H9 (cell line): ENCODE measurements at places on chromosomes 16 and 17.

DNA sequence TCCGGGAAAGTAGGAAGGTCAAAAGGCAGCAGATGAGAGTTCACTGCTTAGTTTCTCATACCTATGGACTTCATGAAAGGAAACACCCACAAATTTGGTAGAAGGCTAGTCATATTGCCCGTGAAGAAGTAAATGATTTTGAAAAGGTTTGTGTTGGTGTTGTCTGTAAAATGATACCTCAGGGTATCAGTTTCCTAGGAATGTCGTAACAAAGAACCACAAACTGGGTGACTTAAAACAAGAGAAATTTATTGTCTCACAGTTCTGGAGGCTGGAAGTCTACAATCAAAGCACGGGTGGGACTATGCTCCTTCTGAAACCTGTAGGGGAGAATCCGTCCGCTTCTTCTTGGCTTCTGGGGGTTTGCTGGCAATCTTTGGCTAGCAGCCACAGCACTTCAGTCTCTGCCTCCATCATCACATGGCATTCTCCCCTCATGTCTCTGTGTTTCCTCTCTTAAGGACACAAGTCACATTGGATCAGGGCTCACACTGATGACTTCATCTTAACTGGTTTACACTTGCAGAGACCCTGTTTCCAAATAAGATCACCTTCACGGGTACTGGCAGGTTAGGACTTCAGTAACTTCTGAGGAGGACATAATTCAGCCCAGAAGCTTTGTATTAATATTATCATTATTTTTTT lies 2.0 kb upstream of the NAE1 start:
- DNase-seq, result no peak

GRCh38 chr16:11147033-11147753 lies 108.8 kb downstream of the SOCS1 start:
- no peak for DNase-seq

DNA sequence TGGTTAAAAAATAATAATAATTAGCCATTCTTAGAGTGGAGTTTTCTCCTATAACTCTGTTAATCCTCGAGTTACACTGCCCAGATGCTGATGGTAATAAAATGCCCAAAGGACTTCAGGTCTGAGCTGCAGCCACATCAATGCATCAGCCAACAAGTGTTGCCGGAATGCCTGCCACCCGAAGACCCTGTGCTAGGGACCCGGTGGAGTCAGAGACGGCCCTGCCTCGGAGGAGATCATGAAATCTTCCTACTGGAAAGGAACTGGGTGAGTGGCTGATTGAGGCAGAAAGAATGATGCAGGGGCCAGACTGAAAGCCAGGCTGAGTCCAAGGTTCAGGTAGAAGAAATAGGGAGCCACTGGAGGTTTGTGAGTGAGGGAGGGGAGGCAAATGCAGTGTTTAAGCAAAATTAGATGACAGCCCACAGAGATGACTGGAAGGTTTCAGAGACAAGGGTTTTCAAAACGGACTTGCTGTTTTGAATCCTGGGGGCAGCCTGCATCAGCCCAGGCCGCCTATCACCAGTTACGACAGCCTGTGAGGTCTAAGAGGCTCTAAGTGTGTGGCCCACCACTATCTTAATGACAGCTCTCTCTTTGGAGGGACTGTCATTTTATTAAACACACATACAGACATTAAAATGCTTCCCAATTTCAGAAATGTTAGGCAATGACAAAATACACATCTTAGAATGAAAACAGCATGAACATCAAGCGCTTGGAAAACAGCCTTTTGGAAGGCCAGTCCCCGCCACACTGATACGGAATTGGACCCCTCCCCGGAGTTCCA lies 100.0 kb downstream of the ZNF423 start:
- DNase-seq, result no peak

DNA sequence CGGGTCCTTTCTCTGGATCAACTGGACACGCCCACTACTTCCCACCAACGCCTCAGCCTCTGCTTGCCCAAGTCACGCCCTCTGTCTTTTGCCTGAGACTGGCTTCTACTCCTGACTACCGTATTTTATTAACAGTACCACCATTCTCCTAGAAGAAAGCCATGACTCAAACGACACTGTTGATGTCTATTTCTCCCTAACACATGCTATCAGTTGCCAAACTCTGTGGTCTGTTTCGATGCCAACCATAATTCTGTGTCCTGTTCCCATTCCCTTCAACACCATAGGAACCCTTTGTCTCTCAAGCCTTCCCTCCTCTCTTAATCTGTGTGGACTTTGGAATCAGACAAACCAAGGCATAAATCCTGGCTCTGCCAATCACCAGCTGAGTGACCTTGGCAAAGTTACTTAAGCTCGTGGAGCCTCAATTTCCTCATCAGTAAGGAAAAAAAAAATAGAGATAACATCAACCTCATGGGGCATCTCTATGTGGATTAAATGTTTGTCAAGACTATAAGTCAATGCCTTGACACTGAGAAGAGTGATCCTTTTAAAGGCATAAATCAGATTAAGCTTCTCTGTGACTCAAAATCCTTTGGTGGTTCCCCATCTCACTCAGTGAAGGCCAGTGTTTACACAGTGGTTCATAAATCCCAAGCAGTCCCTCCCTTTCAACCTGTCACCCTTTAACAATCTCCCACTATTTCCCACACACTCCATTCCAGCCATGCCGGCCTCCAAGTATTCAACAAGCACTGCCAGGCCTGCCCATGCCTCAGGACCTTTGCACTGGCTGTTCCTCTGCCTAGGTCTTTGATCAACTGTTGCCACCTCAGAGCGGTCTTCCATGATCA lies 45.6 kb downstream of the ERN1 start:
- peak; percentile 64 for DNase-seq

GRCh38 chr17:44848961-44849489 lies 1.3 kb downstream of the HIGD1B start:
- DNase-seq, result no peak

GRCh38 chr16:10386517-10387100 lies 748 bp downstream of the ATF7IP2 start:
- DNase-seq, result no peak

GRCh38 chr17:6729531-6729930 lies 16.4 kb upstream of the SLC13A5 start:
- no peak for DNase-seq

GRCh38 chr17:50133028-50133768 lies 3.2 kb upstream of the SAMD14 start:
- peak; percentile 85 for DNase-seq

DNA sequence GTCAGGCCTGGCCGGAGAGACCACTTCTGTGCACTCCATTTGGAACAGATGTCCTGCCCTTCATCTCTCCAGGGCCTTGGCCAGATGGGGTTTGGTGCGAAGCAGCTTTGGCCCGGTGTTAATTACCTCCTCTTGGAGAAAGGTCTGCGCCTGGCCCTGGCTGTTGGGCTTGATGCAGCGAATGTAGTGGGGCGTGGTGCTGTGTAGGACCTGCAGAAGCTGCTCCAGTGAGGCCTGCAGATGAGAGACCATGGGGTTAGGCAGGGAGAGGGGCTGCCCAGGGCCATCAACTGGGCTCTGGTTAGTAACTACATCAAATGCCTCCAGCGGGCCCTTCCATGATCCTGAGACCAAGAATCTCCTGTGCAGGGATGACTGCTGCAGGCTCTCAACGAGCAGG lies 18.7 kb downstream of the ZNHIT3 start:
- no peak for DNase-seq

DNA sequence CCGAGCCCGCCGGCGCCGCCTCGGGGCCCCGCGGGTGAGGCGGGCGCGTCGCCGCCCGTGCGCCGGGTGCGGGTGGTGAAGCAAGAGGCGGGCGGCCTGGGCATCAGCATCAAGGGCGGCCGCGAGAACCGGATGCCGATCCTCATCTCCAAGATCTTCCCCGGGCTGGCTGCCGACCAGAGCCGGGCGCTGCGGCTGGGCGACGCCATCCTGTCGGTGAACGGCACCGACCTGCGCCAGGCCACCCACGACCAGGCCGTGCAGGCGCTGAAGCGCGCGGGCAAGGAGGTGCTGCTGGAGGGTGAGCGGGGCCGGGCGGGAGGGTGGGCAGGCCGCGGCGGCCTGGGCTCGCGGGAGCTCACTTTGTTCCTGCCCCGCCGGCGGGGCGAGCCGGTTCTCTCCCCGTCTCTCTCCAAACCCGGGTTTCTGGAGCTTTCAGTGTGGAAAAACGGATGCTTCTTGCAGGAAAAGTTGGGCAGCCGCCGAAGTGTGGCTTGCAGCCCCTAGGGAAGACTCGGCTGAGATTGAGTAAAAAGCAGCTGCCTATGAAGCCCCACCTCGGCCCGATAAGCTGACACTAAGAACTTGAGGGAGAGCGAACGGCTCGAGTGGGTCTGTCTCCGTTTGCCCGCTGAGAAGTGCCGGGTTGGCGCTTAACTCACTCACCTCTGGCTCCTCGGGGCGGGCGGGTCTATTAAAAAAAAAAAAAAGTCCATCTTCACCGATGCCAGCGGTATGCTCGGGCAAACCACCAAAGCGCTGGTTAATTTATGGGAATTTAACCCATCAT lies 677 bp downstream of the SNTB2 start:
- peak; percentile 56 for DNase-seq

DNA sequence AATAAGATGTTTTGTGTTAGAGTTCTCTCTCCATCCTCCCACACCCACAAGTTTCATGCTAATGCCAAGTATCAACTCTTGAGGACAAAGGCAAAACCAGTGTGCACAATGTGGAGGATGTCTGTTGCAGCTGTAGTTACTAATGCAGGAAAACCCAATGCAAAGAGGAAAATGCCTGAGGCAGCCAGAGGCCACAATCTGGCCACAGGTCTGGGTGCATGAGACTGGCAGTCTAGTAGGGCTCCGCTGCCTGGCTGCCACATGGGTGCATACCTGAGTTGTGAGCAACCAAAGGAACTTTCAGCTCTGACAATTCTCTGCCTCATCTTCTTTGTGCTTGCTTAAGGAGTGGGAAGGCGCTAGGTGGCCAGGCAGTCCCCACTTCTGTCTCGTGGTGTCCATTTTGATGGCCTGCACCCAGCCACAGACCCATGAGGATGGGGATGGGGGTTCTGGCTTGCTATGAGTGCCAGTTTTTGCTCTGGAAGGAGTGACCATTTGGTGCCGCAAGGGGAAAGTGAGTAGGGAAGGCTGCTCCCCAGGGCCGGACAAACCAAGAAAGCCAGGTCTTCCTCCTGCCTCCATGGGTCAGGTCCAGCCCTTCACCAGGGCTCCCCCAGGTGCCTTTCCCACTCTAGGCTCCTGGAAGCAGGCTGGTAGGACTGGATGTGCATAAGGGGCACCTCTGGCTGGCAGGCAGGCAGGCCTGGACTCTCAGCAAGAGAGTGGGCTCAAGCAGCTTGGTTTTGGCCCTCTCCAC lies 4.2 kb upstream of the GFOD2 start:
- DNase-seq, result no peak

- DNase-seq, result no peak
Observed at GRCh38 chr16:73617738-73618137, 569.8 kb upstream of the ZFHX3 start.

- DNase-seq, result peak; percentile 24
Observed at GRCh38 chr17:77692571-77693161, 265.8 kb upstream of the TNRC6C start.

DNA sequence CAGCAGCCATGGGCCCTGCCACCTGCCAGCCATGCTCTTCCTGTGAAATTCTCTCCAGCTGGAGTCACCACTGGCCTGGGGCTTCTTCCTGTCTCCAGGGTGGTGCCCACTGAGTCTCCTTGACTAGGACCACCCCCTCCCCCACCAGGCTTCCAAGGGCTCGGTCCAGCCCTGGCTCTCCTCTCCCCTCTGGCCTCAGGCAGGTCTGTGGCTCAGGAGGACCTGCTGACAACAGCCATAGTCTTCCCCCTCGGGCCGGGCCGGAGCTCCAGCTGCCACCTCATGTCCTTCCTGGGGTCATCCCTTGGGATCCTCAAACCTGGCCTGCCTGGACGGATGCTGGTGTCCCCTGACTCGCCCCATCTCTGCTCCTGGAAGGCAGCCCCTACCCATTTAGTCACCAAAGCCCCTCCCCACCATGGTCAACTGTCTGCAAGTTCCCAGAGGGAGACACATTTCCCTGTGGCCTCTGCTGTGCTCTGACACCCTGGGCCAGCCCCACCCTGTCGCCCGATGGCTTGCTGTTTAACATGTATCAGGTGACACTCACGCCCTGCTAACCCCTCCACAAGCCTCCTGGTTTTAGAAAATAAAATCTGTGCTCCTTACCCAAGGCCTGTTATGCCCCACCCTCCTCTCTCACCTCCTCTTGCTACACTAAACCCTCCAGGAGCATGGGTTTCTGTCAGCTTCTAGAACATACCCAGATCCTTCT lies 186.2 kb downstream of the RBFOX3 start:
- DNase-seq, result no peak

- no peak for DNase-seq
Observed at GRCh38 chr17:43840814-43841213, 6.2 kb upstream of the CD300LG start.

- no peak for DNase-seq
Observed at GRCh38 chr16:79412783-79413225, 187.7 kb downstream of the MAF start.

GRCh38 chr16:60107871-60108270 lies 1373.8 kb upstream of the GOT2 start:
- no peak for DNase-seq

- DNase-seq, result no peak
Observed at GRCh38 chr16:72666267-72666666, 381.7 kb downstream of the ZFHX3 start.

DNA sequence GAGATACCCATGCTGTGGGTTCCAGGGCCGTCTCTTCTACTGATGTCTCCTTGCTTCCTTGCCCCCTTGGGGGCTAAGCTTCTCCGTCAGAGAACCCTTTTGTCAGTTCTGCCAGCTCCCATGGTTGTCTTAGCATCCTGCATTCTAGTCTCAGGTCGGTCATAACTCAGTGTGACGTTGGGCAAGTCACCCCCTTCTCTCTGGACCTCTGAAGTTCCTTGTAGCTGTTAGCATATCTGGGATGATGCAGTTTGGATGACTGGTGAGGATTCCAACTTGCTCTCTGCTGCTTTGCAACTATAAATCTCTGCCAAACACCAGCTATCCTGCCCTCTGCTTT lies 8.9 kb upstream of the MYL4 start:
- DNase-seq, result no peak

- DNase-seq, result peak; percentile 27
Observed at GRCh38 chr16:75238132-75238852, 13.1 kb downstream of the BCAR1 start.

GRCh38 chr17:63984651-63985386 lies 12.1 kb upstream of the SCN4A start:
- DNase-seq, result no peak

DNA sequence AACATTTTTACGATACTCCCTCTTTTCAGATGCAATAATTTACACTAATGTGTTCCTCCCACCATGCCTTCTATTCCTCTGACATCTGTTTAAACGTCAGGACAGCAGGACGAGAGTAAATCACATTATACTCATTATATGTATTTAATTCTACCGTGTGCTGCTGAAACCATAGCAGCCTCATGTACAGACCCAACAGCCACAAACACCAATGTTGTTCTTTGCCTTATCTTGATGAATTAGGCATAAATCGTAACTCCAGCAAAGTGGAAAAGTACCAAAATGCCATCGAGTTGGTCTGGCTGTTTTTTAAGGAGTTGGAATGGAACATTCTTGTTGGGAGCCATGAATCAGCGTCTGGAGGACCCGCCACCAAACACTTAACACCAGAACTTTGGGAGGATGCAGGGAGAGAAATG lies 82.9 kb upstream of the FOXF1 start:
- no peak for DNase-seq

GRCh38 chr17:82400206-82400605 lies 17.9 kb upstream of the HEXD start:
- DNase-seq, result no peak

GRCh38 chr17:44830359-44831288 lies 537 bp upstream of the GJC1 start:
- DNase-seq, result peak; percentile 73

GRCh38 chr16:19698480-19699465 lies 19.3 kb downstream of the KNOP1 start:
- DNase-seq, result no peak

- no peak for DNase-seq
Observed at GRCh38 chr17:79850571-79851460, 11.6 kb upstream of the CBX4 start.
